ENCODE measurements at places on chromosomes 2 and 18. TPM values are rescaled to one million over a fixed set of nuclear protein-coding genes. Genes with fewer than 3 reads are reported as not detected.

The ALK gene
- 6.4 TPM for total RNA-seq

The MBD1 gene
- total RNA-seq: 57.1 TPM

The CDH20 gene
- 29.0 TPM for total RNA-seq

The LTBP1 gene
- total RNA-seq: 8.6 TPM

The TCF23 gene
- not detected for total RNA-seq

The SCYGR3 gene
- not detected for total RNA-seq

The ANKRD30BL gene
- total RNA-seq: 33.8 TPM

The C2orf69 gene
- total RNA-seq: 20.7 TPM

The PLCD4 gene
- total RNA-seq: 1.2 TPM

The DLGAP1 gene
- 78.1 TPM for total RNA-seq

The GPR148 gene
- total RNA-seq: not detected

The GULP1 gene
- total RNA-seq: 70.8 TPM

The STAMBP gene
- total RNA-seq: 16.0 TPM
